H7 (cell line): ENCODE measurements at places on chromosomes 6 and 20.

DNA sequence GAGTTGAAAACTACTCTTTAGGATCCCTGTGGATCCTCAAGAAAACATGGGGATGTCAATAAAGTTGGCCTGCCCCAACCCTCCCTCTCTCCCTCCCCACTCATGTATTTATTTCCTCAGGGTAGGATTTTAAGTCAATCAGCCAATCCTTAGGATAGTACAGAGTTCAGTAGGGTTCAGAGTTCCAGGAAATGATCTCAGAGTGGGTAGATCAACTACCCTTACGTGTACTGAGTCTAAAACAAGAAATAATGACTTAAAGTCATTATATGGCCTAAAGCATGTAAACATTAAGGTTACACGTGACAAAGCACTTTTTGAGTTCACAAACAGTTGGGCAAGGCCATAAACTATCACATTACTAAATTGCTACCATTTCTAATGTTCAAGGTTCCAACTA lies 47.2 kb upstream of the REV3L start:
- no peak for DNase-seq

- DNase-seq = no peak
Measured at GRCh38 chr20:57558614-57559288, 2.2 kb upstream of the PCK1 start.

DNA sequence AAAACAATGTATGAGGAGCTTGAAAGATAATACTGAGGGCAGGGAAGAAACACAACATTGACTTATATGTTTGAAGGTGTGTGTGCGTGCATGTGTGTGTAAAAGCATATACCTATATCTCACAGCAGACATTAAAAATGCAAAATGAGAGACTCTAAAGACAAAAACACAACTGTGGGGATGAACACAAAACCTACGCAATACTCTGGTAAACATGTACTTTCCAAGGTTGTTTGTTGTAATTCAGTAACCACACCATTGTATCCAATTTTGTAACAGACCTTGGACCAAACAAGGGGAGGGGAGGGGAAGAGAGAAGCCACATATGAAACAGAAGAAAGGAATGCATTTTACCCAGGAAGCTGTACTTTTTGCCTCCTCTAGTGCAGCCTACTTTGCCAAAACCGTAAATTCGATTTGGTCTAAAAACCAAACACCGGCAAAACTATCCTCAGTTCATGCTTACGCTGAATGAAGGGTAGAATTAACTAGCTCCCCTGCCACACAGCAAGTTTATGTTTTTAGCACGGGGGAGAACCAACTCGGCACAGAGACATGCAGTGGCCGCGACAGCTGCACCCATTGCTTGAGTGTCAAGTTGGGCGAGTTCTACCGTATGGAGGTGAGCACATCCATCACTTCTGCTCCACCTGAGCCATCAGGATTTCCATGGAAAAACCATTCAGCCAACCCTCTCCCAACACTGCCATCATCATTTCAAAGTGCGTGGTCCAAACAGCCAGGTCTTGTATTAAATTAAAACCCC lies 50.0 kb downstream of the CNKSR3 start:
- no peak for DNase-seq

DNA sequence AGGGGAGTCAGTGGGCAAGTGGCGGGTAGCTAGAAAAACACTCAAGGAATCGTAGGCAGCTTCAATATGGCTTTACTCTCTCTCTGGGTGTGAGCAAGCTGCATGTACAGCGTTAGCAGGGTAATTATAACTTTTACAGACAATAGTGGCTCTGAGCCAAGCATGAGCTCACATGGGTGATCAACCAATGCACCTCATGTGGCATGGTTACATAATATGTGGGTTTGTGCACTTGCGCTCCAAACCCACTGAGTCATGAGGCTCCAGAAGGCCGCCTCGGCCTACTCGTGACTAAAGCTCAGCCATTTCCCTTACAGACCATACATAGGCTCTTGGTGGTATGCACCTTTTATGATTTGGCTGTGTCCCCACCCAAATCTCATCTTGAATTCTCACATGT lies 78.4 kb upstream of the FBXL4 start:
- DNase-seq = no peak

DNA sequence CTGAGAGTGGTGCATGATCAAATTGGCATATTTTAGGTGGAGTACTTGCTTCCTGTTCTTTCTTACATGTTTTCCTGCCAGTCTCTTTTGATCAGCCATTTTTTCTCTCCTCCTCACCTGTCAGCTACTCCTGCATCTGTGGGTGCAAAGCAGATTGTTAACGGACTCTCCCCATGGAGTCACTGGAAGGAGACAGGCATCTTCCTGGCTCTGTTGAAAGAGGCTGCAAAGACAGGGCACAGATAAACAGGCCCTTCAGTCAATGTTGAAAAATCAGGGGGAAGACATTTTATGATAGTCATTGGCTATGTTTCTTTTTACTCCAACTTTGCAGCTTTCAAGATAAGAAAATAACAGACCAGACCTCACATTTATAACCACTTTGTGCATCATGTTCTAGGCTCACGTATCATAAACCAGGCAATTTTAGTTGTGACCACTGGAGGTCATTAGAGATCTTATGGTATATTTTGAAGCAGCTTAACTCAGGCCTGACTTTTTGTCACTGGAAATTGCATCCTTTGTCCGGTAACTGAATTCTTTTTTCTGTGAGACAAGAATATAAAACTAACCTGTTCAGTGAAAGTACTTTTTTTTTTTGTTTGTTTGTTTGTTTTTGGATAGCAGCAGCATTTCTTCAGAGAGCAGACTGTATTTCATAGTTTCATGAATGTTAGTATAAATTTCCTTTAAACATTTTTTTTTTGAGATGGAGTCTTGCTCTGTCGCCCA lies 20.1 kb downstream of the ECT2L start:
- DNase-seq = peak; percentile 45
